ENCODE measurements at places on chromosomes 7 and 10.

GRCh38 chr7:101717628-101718357 is 88.7 kb upstream of the MYL10 start:
- DNase-seq: no peak

DNA sequence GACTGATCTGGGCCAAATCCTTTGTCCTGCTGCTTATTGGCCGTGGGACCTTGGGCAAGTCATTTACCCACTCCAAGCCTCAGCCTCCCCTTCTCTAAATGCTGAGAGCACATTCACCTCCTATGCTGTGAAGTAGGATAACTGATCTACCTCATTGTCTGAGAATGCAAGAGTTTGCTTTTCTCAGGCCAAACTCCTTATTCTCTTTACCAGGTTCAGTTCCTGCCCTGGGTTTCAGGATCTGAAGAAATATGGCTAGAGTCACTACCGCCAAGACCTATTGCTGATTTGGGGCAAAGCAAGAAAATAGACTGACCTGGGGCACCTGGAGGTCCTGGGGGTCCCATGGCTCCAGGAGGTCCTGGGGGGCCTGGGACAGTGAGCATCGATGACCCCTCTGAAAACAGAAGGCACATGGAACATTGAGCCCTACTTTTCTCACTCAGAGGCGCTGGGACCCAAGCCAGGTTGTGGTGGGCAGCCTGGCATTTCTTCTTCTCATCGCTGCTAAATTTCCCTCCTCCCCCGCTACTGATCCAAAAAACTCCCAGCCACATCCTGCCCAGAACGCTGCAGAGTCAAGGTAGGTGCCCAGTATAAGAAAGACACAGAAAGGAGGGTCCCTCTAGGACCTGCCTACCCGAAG is 42.4 kb downstream of the COL17A1 start:
- no peak for DNase-seq

- DNase-seq: no peak
Measured at GRCh38 chr10:96973809-96974747, 142.0 kb downstream of the LCOR start.

DNA sequence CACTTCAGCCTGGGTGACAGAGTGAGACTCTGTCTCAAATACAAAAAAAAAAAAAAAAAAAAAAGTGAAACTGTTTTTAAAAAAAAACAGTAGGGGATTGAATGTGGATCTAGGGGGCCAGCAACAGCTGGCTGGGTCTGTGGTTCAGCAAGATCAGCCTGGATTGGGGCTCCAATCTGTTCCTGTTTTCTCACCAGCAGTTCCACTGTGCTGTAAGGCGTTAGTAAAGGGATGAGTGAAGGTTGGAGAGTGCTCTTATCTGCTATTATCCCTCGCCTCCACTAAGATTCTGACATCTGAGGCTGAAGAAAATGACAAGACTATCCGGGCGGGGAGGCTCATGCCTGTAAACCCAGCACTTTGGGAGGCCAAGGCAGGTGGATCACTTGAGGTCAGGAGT is 41.6 kb upstream of the GTF2IRD1 start:
- no peak for DNase-seq

- DNase-seq: no peak
Measured at GRCh38 chr10:58164517-58164916, 103.2 kb downstream of the IPMK start.

DNA sequence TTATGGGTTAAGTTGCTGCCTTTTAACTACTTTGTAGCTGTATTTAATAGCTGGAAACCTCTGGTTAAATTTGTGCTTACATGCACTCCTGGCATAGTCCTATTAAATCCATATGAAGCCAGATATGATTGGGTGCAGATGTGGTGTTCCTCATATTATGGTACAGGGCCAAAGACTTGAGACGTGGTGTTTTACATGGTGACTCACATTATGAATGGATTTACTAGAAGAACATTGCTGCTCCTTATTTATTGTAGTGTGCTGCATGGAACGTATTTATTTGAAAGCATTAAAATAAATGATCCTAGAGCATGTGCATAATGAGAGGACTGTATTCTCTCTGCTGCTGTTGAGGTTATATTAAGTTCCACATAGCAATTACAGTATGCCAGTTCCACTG is 224.1 kb downstream of the SLC25A13 start:
- DNase-seq: no peak
